Amniotic stem cell (primary cell): ENCODE measurements at places on chromosomes 7 and 10.

GRCh38 chr10:44237364-44238049 lies 147.4 kb downstream of the CXCL12 start:
- DNase-seq, result no peak

GRCh38 chr7:81600608-81601007 lies 169.2 kb downstream of the HGF start:
- peak; percentile 46 for DNase-seq

DNA sequence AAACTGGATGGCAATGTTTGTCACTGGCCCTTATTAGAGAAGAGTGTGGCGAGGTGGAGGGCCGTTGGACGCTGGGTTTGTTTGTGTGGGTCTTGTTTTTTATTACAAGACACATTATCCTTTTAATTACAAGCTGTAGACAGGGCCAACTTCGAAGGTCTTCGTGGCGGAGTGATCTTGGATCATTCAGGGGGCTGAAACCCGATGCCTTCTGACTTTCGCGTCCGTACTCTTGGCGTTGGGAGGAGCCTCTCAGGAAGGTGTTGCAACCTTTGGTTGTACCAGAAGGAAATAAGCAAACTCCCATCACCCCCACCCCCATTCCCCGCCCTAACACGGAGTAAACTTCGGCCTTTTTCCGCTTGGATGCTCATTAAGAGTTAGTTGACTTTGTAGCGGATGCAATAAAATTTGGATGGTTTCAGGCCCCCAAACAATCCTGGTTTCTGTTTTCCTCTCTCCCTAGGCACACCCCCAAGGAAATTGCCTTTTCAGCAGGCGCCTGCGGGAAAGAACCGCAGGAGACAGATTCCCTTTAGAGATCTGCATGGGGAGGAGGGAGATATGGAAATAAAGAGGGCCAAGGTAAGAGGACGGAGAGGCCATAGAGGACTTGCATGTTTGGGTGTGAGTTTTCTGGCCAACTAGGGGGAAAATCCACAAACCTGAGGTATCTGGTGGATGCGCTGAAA lies 294.5 kb upstream of the NFE2L3 start:
- no peak for DNase-seq

DNA sequence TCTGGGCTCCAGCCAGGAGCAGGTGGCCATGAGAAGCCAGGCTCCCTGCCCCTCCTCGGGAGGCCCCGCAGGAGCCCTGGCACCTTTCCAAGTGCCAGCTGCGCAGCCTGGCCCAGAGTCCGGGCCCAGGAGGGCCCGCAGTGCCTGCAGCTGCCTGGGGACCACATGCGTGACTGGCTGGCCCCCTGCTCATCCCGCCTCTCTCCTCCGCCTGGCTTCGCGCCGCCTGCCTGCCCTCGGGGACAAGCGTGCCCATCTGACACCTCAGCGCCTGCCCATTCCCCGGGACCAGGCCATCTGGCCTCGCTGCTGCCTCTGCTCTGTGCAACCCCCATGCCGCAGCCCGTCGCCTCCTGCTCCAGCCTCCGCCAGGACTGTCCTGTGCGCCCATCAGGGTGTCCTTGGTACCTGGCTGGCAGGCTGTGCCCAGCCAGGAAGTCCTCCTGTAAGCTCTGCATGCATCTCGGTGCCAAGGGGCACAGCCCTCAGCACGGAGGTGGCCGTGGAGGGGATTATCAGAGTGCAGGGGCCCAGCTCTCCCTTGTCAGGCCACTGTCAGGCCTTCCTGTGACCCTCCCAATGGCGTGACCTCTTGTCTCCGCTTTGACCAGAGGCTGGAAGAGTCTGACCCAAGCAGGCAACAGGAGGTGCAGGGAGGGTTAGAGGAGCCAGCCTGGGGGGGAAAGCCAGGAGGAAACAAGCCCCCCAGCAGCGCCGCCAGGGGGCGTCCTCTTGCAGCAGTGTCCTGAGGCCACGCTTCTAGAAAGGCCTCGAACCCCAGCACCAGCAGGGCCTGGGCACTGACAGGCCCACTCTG lies 50.5 kb downstream of the TMEM209 start:
- DNase-seq, result no peak

DNA sequence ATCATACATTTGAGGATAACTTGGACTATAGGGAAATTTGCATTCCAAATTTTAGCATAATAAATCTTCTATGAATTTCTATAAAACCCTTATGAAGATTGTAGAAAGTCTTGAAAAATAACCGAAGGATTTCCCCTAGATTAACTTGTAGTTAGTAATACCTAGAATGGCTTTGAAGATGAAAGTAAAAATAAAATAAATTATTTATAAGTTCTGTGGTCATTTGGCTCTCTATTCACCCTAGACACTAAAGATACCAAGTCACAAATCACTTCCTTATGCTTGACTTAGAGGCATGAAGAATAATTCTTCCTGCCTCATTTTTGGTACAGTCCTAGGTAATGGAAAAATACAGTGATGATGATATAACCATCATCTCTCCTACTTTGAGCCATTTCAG lies 79.3 kb downstream of the CSTF2T start:
- DNase-seq, result no peak

DNA sequence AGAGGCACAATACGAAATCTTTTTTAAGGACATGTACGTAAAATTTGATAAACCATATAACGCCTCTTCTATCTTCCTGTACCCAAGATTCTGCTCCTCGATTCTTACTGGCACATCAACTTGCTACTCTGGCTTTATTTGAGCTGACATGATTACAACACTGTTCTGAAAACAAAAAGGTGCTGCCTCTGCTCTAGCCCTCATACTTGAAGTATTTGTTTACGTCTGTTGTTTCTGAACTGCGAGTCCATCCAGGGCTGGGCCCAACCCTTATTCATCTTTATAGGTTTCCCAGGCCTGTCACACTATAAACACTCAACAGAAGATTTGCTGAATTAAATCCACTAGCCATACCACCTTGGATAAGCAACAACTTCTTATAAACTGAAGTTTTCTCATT lies 96.2 kb upstream of the SVIL start:
- DNase-seq, result no peak

DNA sequence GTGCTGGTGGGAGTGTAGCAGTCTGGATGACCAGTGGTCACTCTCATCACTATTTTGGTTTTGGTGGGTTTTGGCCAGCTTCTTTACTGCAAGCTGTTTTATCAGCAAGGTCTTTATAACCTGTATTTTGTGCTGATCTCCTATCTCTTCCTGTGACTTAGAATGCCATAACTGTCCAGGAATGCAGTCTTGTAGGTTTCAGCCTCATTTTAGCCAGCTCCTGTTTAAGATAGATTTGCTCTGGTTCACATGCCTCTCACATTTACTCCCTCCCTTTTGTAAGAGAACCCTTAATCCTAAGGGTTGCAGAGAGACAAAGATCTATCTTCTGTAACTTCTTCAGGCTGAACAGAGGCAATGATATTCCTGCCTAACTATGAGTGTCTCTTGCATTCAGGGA lies 51.2 kb upstream of the INHBA start:
- DNase-seq, result no peak

- DNase-seq, result no peak
Measured at GRCh38 chr7:17448479-17449423, 150.3 kb downstream of the AHR start.

GRCh38 chr10:9860045-9860444 lies 1157.6 kb upstream of the CELF2 start:
- no peak for DNase-seq

DNA sequence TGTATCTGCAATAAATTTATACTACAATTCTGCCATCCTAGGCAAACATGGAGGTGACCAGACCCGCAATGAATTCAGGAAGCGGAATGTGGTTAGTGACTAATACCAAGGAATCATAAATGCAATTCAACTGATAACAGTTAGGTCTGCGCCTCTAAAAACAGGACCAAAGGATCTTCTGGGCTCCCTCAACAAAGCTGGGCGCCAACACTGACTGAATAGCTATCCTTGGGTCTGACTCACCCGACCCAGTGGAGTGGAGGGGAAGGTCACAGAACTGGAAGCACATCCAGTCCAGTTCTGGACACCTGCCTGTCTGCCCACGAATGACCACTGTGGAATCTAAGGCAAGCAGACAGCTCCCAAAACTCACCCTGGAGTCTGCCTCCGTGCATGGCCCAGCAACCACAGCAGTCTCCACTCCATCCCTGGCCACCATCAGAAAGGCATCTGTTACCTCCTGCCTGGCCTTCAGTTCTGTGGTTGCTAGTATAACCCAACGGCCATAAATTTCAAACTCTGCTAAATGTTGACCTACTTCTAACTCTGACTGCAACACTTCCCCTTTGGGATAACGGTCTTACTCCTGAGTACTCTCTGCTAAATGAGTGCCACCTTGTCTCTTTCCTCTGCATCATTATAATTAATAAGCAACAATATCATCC lies 43.0 kb upstream of the DLX6 start:
- no peak for DNase-seq

GRCh38 chr7:96989241-96989858 lies 16.0 kb upstream of the DLX6 start:
- no peak for DNase-seq

- DNase-seq, result no peak
Measured at GRCh38 chr7:54831644-54832095, 72.7 kb upstream of the SEC61G start.

DNA sequence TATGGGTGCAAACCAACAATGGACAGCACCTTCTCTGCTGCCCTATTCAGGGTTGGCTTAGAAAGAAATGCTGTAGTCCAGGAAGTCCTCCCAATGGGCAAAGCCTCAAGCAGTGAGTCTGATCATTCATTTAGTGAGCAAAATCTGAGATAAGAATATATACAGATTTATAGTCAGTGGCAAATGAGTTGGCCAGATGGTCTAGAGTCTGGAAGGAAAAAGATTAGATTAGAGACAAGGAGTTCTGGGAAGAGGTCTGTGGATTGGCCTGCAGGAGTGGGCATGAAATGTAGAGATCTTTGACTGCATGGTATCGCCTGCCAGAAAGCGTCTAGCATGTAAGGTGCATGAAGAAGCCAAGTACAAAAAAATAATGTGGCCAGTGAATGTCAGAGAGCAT lies 201.9 kb upstream of the PTER start:
- DNase-seq, result no peak

DNA sequence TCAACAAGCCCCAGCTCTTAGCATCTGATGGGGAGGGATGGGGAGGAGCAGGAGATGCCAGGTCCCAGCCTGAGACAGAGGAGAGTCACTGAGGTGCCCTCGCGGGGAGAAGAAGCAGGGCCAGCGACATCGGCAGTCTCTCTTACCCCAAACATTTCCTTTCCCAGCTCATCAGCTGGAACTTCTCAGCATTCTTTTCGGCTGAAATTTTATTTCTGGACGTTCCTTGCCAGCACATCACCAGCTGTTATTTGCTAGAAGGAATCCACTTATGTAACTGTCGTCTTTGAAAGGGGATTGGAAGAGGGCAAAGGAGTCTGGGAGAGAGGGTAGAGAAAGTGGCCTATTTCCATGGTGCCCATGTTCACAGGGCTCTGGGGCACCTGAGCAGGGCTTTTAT lies 101.0 kb upstream of the SHH start:
- no peak for DNase-seq

DNA sequence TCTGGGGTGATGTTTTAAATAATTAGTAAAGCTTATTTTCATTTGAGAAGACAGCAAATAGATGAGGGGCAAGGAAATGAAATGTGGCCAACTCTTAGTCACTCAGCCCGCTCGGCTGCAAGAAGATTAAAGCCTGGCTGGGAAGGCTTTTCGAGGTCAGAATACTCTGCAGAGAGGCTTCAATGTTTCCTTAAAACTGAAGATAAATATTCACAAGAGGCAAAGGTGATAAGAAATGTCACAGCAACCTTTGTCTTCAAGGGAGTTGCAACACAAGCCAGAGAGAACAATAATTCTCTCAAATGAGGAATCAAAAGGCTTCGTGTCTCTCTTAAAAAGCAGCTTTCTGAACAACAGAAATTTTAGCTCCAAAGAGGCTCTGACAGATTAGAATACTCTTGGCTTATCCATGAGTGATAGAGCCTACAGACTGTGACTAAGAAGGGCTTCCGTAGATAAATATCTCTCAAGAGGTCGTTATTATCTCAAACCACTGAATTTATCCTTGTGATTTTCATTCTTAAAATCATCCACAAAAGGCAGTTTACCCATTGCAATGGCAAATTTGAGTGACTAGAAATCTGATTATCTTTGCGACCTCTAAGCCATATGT lies 92.5 kb downstream of the KLF6 start:
- DNase-seq, result no peak

GRCh38 chr7:33964417-33965182 lies 59.3 kb downstream of the BMPER start:
- DNase-seq, result no peak

- no peak for DNase-seq
Measured at GRCh38 chr7:43725251-43725650, 4.1 kb downstream of the COA1 start.

DNA sequence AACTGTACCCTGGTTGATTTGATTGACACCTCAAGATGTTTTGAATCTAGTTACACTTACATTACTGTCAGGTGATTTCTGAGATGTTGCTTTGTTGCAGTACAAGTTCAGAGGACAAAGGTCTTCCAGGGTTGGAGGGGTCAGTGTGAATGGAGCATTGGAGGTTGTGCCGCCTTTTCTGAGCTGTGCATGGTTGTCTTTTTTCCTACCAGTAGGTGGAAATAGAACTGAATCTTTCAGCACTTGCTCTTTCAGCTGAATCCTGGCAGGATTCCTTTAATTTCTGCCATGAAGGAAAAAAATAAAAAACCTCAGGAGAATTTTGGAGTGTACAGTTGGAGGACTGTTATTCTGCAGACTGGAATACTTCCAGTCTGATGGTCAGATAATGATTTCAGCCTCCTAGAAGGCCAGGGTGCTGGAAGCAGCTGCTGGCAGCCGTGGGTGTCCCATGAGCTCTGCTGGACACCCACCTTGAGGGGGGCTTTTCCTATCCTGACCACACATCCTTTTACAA lies 82.7 kb downstream of the PLCE1 start:
- DNase-seq, result peak; percentile 48

- no peak for DNase-seq
Measured at GRCh38 chr10:85978566-85979358, 387.8 kb downstream of the GRID1 start.

GRCh38 chr10:51501396-51501795 lies 198.0 kb downstream of the CSTF2T start:
- DNase-seq, result no peak

DNA sequence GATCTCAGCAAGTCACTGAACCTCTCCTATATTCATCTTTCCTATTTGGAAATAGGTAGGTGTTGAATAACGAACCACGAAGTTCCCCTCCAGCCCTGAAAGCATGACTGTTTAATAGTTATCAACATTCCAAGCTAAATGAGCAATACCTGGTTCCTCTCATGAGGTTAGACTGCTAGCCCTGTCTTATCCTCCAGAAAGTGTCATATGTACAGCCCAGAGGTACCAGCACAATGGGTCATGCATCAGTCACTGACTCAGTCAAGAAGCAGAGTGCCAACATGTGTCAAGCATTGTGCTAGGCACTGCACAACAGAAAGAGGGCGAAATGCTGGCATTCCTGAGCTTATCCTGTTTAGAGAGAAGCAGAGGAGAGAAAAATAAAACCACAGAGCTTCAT lies 70.0 kb downstream of the AMPH start:
- DNase-seq, result no peak

DNA sequence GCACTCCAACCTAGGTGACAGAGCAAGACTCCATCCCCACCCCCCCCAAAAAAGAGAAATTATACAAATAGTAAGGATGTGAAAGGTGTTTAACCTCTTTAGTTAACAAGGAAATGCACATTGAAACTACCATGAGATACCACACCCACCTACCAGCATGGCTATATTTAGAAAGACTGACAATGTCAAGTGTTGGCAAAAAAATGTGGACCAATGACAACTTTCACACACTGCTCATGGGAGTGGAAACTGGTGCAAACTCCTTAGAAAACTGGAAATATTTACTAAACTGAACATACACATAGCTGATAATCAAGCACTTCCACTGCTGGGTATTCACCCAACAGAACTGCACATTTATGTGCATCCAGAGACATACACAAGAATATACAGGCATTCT lies 23.3 kb upstream of the NRF1 start:
- DNase-seq, result no peak

- no peak for DNase-seq
Measured at GRCh38 chr7:1777122-1777521, 107.0 kb downstream of the ELFN1 start.
